ENCODE measurements at places on chromosomes 7 and 10. TPM values are rescaled to one million over a fixed set of nuclear protein-coding genes. Genes with fewer than 3 reads are reported as not detected.

Gene ZNF746
- 12.2 TPM for total RNA-seq

Gene ANKRD30A
- not detected for total RNA-seq

Gene NEURL1
- total RNA-seq, result 1.6 TPM

Gene GDF2
- 9.1 TPM for total RNA-seq

Gene DNAH11
- 0.56 TPM for total RNA-seq

Gene SPACDR
- not detected for total RNA-seq

Gene SFTPA1
- total RNA-seq, result 0.12 TPM
